ENCODE measurements at places on chromosomes 7 and 10. TPM values are rescaled to one million over a fixed set of nuclear protein-coding genes. Genes with fewer than 3 reads are reported as not detected.

FBXO24 gene
- 0.14 TPM for total RNA-seq

ADRB1 gene
- total RNA-seq: not detected

PDK4 gene
- total RNA-seq: 0.33 TPM

SORBS1 gene
- total RNA-seq: 0.38 TPM

DNA sequence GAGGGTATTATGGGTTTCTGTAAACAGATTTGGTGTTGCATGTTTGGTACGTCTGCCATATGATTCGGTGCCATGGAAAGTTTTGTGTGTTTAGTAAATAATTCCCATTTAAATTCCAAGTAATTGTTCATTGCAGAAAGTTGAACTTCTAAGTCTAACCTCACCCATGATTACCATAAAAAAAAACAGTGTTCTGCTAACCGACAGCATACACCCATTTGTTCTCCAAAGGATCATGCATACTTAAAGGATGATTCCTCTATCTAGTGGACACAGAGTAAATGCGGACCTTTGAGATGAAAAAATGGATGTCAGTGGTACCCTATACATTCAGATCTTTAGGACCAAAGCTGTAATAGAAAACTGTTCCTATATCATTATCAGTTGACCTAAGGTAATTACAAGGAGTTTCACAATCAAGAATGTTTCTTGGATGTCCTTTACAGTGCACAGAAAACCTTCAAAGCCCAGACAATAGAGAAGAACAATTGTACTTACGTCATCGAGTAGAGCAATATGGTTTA, 209.9 kb downstream of the CRPPA start:
- DNase-seq: no peak

Measured in activated T-cell treated with anti-CD3 and anti-CD28 coated beads, Interleukin-2, amount 50 U/mL, for 4 hours (primary cell).